ENCODE measurements at places on chromosomes 6 and 20. TPM values are rescaled to one million over a fixed set of nuclear protein-coding genes. Genes with fewer than 3 reads are reported as not detected.

DNA sequence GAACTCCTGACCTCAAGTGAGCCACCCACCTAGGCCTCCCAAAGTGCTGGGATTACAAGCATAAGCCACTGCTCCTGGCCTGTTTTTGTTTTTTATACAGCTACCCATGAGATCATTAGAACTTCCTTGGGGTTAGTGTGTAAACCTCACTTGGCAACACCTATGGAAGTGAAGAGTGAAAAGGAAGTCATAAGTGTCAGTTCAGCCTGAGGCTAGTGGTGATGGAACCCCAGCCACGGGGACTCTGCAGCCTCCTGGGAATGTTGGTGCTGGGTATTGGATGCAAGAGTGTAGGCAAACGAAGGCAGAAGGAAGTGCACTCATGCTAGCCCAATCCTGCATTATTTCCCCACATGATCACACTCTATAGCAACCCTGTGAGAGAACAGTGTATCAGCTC lies 33.6 kb upstream of the FUCA2 start:
- no peak for DNase-seq

DNA sequence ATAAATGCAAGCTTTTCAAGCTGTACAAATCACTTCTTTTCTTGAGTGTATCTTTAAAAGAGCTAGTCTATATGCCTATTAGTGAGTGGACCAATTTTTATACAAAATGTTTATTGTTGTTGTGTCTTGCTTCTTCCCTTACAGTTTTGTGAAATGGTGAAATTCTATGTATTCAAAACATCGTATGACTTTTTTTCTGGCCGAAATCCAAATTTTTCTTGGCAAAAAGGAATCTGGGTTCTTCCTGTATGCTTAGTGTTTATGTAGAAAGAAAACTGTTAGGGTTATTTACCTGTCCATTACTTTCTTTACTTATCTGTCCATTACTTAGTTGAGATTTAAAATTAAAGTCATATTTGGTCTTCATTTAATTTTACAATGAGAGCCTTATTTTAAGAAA lies 153.9 kb downstream of the MMS22L start:
- DNase-seq = no peak

DNA sequence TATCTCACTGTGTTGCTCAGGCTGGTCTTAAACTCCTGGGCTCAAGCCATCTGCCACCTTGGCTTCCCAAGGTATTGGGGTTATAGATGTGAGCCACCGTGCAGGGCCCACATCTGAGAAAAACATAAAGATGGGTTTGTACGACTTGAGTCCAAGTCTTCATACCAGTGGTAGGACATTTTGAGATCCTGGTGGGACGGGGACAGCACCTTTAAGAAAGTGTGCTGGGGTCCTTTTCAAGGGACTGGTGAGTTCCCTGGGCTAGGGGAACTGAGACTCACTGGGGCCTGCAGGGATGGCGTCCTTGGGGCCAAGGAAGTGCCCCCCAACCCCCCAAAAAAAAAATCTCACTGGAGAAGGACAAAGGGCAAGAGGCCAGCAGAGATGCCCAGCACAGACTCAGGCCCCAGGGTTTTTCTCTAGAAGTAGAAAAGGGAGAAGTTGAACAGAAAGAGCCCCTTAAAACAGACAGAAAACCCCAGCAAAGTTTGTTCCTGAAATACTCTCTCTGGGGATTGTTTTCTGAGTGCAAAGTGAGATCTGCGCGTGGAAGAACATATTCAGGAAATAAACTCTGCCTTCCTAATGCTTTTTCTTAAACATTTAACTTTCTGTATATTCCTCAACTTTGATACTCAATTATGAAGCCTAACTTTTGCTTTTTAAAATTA lies 10.7 kb downstream of the OSBPL2 start:
- no peak for DNase-seq

Gene TAF8
- 19.3 TPM for total RNA-seq

Measured in SK-MEL-5 (cell line).